ENCODE measurements at places on chromosomes 12 and 14.

DNA sequence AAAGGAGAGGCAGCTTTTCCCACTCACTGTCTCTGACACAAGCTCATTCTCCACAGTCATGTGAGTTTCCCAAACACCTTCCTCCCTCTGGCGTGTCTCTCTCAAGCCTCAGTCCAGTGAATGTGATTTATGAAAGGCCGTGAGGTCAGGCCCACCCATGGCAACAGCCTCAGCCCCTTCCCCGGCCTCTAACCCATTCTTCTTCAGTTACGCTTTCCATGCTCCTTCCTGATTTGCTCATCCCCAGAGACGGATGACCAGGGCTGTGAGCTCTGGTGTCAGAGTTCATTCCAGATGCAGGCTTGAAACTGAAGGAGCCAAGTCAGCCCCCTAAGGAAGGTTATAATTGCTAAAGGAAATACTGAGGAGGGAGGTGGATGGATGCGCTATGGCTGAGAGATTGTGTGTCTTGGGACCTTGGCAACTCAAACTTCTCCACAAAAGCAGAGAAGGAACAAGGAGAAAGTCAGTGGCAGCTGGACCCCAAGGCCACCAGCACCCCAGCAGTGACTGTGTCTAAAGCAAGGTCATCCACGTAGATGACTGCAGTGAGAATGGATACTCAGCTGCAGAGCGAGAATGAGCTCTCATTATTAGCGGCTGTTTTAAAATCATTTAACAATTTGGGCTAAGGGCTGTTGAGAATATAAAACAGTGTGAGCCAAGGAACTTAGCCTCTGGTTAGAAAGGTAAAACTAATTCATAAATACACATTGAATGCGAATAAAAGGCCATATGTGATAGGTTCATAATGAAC is 84.1 kb downstream of the FBXL14 start:
- no peak for DNase-seq

GRCh38 chr12:13206560-13206897 is 10.0 kb downstream of the EMP1 start:
- no peak for DNase-seq

DNA sequence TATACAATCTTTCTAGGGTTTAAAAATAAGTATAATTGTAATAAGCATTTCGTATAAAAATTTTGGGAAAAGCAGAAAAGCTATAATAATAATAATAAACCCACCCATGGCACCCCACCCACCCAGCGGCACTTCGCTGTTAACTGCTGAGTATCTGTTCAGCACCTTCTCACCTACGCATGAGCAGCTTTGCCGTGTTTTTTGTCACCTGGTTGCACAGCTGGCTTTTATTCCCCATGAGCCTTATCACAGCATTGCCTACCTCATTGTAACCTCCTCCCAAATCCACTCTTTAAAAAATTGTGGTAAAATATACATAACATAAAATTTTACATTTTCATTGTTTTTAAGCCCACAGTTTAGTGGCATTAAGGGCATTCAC is 34.7 kb downstream of the CYP46A1 start:
- DNase-seq: no peak

DNA sequence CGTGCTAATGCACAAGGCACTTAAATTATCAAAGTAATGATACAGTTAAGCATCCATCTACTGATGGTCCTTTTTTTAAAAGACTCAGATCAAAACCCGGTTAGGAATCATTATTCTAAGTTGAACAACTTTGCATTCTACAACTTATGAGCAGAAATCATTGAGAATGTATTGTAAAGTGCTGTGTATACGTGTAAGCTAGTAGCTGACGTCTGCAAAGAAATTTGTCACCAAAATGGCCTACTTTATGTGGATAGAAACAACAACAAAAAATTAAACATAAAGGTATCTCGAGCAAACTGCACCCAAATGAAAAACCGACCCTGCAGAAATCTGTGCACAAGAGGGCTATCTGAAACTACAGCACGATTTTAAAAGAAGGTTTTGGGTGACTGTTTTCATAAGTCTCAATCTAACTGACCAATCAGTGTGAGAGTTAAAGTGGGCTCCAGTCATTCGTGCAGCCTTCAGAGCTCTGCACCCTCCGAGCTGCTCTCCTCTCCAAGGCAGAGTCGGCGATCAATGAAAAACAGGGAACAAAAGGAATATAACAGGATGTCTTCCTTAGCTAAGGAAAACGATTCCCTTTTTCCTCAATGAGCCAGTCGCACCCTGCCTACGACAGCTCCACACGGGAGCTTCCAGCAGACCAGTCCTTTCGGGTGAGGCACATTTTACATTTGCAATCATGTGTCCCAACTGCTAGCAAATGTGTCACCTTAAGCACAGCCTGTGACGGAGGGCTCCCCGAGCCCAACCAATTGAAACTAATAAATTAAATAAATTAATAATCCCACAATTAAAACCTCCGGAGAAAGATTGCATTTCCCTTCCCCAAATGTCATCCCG is 200.7 kb upstream of the FOXN3 start:
- peak; percentile 6 for DNase-seq

GRCh38 chr12:117013726-117014125 is 85.5 kb downstream of the TESC start:
- no peak for DNase-seq

Measured in T-helper 1 cell (primary cell).